ENCODE measurements at places on chromosomes 3 and 15.

DNA sequence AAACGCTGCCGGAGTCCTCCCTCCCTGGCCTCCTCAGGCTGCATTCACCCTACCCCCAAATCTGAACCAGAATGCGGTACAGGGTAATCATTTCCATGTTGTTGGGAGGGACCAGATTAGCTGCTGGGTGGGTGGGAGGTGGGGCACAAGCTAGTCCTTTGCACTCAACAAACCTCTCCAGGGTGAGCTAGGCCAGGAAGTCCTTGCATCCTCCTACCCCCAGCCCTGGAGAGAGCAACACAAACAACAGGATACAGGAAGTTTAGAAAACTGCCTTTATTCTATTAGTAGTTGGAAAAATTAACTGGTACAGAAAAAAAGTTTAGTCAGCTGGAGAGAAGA is 702 bp upstream of the GPX1 start:
- DNase-seq: no peak

DNA sequence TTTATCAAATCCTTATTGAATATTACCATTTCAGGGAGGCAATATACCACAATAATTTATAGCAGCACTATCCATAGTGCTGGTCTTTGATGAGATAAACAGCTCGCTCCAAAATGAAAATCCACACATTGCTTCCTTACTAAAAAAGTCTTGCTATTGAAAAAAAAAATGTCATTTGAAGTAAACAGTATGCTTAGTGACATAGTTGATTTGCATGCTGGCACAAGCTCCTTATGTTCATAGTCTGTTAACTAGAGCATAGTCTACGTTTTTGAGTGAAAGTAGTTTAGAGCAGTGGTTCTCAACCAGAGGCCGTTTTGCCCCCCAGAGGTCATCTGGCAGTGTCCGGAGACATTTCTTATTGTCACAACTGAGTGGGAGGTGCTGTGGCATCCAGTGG is 249.4 kb upstream of the PDZRN3 start:
- DNase-seq: no peak

DNA sequence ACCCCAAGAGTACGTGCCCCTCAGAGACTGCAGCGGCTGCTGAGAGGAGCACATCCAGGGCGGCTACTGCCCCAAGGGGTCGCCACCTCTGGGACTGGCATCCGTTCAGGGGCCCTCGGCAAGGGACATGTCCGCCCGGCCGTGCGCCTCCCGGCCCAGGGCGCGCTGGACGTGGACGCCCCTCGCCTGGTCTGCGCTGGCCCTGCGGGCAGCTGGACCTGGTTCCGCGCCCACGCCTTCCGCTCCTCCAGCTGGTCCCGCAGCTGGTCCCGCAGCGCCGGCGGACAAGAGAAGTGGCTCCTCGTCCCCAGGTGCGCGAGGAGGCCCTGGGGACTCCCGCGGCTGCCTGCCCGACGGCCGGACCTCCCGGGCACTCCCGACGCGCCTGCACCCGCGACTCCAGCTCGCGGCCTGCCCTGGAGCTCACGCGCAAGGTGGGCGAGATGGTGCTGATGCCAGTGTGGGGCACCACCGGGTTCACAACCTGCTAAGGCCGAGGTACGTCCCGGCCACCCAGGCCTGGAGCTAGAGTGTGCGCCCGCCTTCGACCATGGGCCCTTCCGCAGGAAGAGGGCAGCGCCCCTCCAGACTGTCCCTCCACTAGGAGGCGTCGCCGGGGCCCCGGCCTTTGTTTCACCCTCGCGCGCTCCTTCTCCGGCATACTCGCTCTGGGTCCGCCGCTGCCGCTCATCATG is 14.4 kb upstream of the GP9 start:
- no peak for DNase-seq

DNA sequence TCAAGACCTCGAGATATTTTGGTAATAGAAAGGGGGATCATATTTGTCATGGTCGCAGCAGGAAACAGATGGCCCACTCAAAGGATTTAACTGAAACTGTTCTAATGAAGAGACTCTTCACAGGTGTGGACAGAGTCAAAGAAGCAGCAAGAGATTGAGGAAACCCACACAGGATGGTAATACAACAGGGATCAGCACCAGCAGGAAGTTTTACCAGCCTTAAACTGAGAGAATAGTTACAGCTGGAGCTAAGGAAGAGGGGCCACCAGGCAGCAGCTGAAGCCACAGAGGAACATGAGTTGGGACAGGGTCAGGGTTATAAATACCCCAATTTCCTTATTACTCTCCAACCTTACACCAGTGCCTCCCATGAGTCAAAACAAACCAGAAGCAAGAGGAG is 131.8 kb upstream of the UBE2E2 start:
- no peak for DNase-seq

GRCh38 chr15:64314456-64314855 is 41.5 kb downstream of the CSNK1G1 start:
- no peak for DNase-seq

DNA sequence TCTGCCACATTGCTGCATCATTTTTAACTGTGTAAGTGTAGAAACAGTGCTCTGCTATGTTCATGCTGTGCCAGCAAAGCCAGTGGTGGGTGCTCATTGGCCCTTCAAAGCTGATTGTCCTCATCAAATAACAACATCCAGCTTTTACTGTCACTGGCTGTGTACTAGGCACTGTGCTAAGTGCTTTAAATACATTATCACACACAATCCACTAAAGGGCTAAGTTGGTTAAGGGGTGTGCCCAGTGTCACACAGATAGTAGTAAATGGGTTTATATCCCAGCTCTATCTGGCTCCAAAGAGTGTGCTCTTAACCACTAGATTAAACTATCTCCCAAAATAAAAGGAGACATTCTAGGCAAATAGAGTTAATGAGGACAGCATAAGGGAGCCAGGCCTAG is 7.7 kb downstream of the TUBGCP4 start:
- no peak for DNase-seq

- no peak for DNase-seq
Measured at GRCh38 chr3:37392957-37393356, 218.6 kb upstream of the LRRFIP2 start.

DNA sequence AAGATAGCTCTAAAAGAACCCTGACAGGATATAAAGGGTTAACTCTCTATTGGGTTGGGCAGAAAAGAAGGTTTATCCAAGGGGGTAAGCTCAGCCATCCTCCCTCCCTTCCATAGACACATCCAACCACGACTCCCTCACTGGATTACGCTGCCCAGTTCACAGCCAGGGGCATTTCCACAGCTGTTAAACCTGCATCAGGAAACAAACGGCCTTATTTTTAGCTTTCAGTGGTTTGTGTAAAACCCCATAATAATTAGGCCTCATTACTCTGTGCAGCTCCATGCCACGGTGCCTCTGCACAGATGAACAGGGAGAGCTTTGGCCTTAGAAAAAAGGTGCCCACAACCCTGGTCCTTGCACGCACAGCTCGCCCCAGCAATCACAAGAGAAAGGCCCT is 110.6 kb downstream of the GABRB3 start:
- no peak for DNase-seq

DNA sequence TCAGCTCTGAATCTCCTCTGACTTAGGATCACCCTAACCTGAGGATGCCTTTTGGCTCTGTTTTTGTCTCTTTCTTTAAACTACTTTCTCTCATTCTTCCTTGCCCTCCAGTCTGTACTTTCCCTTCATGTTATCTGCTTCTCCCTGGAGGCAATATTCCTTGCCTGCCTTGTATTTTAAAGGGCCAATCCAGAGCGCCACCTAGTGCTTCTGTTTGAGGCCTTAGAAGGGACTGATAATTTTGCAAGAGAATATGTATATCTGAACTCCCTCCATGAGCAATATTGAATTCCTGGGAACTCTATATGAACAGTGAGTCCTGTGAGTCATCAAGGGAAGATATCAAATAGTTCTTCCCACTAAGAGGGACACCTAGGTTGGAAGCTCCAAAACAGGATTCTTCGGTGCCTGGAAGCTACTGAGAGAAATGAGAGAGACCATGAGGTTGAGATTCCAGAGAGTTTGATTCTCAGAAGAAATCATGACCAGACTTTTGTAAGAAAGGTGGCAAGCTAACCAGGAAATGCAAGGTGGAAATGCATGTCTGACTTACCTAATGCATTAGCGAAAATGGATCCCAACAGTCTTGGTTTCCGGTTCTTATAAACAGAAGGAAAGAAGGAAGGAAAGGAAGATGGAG is 203.8 kb upstream of the CD96 start:
- DNase-seq: peak; percentile 26

GRCh38 chr3:50665081-50665840 is 9.5 kb upstream of the DOCK3 start:
- no peak for DNase-seq

GRCh38 chr15:32778391-32779176 is 60.8 kb downstream of the GREM1 start:
- DNase-seq: no peak

- DNase-seq: no peak
Measured at GRCh38 chr3:105806359-105806758, 62.5 kb downstream of the CBLB start.

GRCh38 chr3:32440611-32441350 is 49.1 kb downstream of the CMTM7 start:
- no peak for DNase-seq

GRCh38 chr3:24764236-24764915 is 269.7 kb upstream of the THRB start:
- DNase-seq: no peak

DNA sequence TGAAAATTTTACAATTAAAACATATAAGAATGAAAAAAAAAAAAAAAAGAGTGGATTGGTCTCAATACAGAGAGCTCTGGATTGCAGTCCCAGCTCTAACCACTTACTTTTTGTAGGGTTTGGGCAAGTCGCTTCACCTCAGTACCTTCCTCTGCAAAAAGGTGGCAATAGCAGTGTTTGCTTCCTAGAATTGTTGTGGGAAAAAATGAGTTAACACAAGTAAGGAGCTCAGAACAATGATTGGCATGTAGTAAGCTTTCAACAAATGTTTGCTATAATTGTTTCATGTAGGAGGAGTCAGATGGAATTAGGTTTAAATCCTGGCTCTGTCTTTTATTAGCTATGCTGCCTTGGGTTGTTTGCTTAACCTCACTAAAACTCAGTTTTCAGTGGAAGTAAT is 425.2 kb upstream of the TBL1XR1 start:
- DNase-seq: no peak

- no peak for DNase-seq
Measured at GRCh38 chr15:50653156-50653743, 33.3 kb downstream of the TRPM7 start.

GRCh38 chr15:86221119-86221518 is 141.4 kb downstream of the AGBL1 start:
- no peak for DNase-seq

GRCh38 chr3:81666502-81667121 is 94.8 kb downstream of the GBE1 start:
- DNase-seq: peak; percentile 19

DNA sequence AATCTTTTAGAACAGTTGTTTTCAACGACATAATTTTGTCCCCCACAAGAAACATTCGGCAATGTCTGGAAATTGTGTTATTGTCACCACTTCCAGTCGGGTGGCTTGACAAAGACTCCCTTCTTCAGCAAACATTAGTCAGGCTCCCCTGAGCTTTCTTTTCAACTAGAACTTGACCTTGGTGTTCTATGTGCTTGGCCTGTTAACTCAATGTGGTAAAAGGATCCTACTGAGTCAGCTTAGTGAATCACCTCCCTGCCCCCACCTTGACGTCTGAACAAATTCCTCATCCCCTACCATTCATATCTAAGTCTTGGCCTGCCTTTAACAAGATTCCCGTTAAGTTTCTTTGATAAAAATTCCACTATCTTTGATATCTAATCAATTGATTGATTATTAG is 465.0 kb upstream of the ROBO1 start:
- peak; percentile 66 for DNase-seq

DNA sequence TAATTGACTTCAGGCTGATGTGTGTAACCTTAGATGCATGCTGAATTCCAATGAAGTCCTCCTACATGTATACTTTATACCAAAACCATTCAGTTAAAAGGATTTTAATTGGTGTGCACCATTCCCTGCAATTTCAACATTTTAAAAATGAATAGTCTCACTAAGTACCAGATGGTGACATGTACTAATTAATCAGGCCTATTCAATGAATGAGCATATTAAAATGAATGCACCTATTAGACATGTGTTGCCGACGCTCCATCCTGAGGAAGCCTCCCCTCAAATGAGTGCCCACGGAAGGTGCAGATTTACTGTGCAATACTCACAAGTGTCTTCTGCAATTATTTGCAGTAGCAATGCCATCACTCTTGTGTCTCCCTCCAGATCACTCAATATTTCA is 124.7 kb upstream of the TSPAN3 start:
- no peak for DNase-seq

All from NCI-H460 (cell line).